ENCODE measurements at places on chromosomes 1 and 21. TPM values are rescaled to one million over a fixed set of nuclear protein-coding genes. Genes with fewer than 3 reads are reported as not detected.

NBPF3 gene
- 6.7 TPM for total RNA-seq

BCL2L15 gene
- 16.8 TPM for total RNA-seq

CCDC30 gene
- total RNA-seq: 5.1 TPM

LINGO4 gene
- total RNA-seq: not detected

KLF17 gene
- total RNA-seq: not detected

DDR2 gene
- total RNA-seq: 0.34 TPM

ARHGEF10L gene
- total RNA-seq: 19.6 TPM

GCSAML gene
- not detected for total RNA-seq

BMP8B gene
- total RNA-seq: 6.2 TPM

SPRR1B gene
- 3.1 TPM for total RNA-seq

PPFIA4 gene
- 0.83 TPM for total RNA-seq

VANGL2 gene
- total RNA-seq: 2.3 TPM

PYHIN1 gene
- total RNA-seq: 0.98 TPM

NR0B2 gene
- 0.32 TPM for total RNA-seq

MXRA8 gene
- not detected for total RNA-seq

RORC gene
- 0.19 TPM for total RNA-seq

MSH4 gene
- total RNA-seq: 0.54 TPM

NASP gene
- 185 TPM for total RNA-seq

MROH7 gene
- 0.71 TPM for total RNA-seq

PCAT6 gene
- total RNA-seq: 2.8 TPM

CCDC190 gene
- total RNA-seq: not detected

MEAF6 gene
- 70.8 TPM for total RNA-seq

DIRAS3 gene
- 8.1 TPM for total RNA-seq

LRRIQ3 gene
- total RNA-seq: 0.52 TPM

CR2 gene
- total RNA-seq: 0.83 TPM

CDKN2C gene
- 40.2 TPM for total RNA-seq

AMY1B gene
- total RNA-seq: not detected

DNALI1 gene
- 4.8 TPM for total RNA-seq

PKP1 gene
- total RNA-seq: 0.09 TPM

UTS2 gene
- not detected for total RNA-seq

IL6R gene
- 8.3 TPM for total RNA-seq

KLHDC8A gene
- not detected for total RNA-seq

CLCA4 gene
- not detected for total RNA-seq
